ENCODE measurements at places on chromosomes 1 and 21.
A peak's percentile ranks its signal among the peaks of the same experiment; 100 is the strongest.

DNA sequence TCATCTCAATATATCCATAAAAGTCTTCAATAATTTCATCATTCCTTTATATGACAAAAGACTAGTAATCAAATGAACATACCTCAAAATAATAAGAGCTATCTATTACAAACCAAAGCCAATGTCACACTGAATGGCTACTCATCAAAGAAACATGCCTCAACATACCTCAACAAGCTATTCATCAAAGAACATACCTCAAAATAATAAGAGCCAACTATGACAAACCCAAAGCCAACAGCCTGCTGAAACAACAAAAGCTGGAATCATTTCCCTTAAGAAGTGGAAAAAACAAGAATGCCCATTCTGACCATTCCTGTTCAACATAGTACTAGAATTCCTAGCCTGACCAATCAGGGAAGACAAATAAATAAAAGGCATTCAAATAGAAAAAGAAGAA lies 1373.7 kb downstream of the BRINP3 start:
- no peak for DNase-seq

DNA sequence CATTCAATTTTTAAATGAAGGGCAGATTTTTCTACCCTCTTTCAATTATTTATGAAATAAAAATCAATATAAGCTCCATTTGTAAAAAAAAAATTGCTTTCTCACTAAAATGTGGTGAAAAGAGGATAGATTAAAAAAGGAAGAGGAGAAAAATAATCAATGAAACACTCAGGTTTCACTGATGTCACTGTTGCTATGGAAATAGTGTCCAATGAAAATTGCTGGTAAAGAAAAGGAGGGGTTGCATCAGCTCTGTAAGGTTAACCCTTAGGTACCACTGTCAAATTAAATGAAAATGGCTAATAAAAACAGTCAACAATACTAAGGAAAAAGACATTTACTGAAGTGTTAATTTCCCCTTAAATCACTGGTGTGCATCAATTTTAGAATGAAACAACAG lies 91.6 kb upstream of the TTC39A start:
- no peak for DNase-seq

- DNase-seq: no peak
These were observed 53.1 kb downstream of the HNRNPR start for GRCh38 chr1:23290836-23291565.

- no peak for DNase-seq
These were observed 36.9 kb downstream of the MYOM3 start for GRCh38 chr1:24074817-24075589.

- no peak for DNase-seq
These were observed 51.8 kb downstream of the LACTBL1 start for GRCh38 chr1:22920734-22921451.

DNA sequence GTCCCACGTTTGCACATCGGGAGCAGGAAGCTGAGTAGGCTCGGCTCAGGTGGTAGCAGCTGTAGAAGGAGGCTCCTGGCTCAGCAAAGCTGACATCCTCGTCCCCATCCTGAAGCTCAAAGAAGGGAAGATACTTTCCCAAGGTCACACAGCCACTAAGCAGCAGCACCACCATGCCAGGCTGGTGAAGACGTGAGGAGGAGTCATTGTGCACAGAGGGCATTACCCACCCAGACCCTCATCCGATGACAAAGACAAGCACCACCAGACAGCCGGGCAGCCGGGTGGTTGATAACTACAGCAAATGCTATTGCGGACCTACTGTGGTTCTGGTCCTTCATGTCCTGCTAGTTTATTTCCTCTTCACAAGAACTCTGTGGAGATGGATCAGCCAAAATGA lies 186.9 kb downstream of the MATN1 start:
- DNase-seq: no peak

DNA sequence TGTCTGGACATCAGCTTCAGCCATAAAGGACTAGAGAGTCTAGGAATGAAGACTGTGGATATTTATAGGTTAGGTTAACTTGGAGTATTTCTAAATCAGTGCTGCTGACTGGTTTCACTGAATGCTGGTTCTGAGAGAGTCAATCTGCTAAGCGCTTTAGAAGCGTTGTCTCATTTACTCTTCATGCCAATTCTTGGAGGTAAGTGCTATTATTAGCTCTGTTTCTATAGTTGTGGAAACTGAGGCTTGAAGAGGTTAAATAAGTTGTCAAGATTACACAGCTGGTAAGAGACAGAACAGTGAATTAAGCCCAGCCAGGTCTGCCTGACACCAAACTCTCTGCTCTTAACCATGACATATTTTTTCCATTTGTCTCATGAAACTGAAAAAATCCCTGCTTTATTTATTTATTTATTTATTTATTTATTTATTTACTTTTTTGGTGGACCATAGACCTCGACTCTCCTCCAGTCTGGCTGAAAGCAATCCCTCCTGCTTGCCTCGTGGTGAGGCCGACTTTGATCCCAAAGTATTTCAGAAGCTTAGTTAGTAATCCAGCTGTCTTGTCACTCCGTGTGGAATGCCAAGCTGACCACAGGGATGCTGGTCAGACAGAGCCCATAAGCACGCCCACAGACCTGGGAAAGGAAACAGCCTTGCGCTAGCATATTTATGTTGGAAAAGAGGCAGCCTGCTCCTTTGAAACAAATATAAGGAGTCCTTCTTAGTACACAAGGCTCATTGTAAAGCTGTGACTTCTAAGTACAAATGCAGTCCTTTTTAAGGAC lies 16.9 kb downstream of the NTMT2 start:
- no peak for DNase-seq

DNA sequence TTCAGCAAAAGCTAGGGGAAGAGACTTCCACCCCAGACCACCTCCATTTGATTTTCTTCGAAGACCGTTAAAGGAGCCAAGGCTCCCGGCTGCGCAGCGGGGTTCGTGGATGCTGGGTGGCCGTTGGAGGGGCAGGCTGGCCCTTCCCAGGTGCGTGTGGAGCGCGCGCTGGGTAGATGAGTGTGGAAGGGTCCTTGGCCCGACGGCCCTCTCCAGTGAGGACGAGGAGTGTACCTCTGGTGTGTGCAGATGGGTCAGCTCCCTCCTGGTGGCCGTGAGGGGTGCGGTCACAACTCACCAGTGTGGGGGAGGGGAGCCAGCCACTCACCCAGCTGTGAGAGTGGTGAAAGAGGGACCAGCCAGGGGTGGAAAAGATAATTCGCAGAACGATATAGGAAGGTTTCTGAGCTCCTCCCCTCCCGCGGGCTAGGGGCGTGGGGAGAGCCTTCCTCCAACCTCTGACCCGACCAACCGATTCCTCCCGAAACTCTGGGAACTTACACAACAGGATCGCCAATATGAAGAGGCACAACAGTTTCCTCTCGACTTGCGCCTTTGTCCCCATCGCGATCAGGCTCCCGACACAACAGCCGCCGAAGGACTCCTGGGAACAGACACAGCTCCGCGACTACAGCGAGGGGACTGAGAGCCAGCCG lies at the start of gene F11R:
F11R (minus strand) TSS at position 644 of the 656 bp plus-strand sequence; CDS start at position 565, 79 bp downstream.
- DNase-seq: no peak

- peak; percentile 85 for DNase-seq
These were observed at the start of gene KCNC4 for GRCh38 chr1:110209715-110210603. KCNC4 (plus strand) TSS chr1:110210314; CDS start chr1:110211500, 1,186 bp downstream.

GRCh38 chr21:37551331-37551992 lies 184.9 kb downstream of the DYRK1A start:
- DNase-seq: no peak

DNA sequence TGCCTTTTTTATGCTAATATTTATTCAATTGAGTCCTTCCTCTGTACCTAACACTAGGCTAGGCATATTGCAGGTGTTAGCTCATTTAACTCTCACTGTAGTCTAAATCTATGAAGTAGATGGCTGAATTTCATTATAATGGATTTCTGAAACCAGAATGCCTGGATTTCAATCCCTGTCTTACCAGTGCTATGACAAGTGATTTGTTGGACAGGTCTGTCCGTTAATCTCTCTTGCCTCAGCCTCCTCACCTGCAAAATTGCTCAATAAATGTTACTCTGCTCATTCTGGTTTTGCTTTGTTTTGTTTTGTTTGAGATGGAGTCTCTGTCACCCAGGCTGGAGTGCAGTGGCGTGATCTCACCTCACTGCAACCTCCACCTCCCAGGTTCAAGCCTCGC lies 146.1 kb upstream of the ADGRL2 start:
- DNase-seq: no peak

DNA sequence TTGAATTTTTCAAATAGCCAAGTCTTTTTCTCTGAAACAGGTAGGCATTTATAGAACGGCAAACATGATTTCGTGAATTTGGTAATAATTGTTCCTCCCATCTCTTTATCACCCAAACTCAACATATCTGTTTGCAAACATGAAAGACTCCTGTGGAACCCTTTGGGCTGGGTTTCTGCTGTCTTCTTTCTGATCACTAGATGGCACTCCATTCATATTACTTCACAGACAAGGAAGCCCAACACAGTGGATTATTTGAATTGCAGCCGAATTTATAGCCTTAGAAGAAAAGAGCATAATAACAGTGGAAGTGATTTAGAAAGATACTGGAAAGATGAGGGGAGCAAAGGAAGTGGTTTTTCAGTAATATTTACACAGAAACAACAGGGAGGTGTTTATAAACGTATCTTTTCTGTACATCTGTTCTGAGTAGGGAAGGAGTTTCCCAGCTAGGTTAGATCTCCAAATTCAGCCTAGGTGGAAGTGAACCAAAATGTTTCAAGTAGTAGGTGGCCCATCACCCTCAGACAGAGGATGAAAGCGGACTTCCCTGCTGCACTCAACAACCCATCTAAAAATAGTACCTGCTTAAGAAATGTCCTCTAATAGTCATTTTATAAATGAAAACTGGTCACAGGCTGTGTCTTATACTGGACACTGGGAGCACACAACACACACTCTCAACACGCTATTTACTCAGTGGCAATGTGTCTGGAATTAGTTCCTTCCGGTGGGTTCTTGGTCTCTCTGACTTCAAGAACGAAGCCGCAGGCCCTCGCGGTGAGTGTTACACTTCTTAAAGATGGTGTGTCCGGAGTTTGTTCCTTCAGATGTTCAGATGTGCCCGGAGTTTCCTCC lies 67.6 kb downstream of the MAP3K21 start:
- peak; percentile 3 for DNase-seq

DNA sequence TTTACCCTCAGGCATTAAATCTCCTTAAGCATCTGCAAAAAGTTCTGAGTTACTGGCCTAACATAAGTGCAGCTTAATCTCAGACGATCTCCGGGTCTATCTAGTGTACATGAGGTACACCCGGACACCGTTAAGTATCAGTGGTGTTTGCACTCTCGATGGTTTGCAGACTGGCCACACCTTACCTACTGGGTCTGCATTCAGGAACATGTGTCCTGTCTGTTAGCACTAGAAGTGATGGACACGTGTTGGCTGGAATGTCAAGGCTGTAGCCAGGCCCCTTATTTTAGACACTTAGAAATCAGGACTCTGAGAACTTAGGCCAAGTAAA lies 783 bp upstream of the AGL start:
- DNase-seq: peak; percentile 6

DNA sequence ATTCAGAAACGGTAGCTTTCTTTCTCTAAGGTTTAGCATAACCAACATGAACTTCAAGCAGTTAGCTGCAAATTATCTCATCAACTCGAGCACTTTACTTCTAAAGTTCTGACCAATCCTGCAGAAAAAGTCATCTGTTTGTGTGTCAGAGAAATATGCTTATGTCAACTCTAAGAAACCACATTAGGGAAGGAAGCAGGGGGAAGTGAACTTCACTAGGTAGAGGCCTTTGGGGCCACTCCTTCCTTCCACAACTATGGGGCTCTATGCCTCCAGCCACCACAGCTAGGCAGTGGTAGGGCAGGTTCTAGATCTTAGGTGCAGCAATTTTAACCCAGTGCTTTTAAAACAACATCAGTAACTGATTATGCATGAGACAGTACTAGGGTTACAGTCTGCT lies 375.9 kb downstream of the DSCAM start:
- DNase-seq: no peak

DNA sequence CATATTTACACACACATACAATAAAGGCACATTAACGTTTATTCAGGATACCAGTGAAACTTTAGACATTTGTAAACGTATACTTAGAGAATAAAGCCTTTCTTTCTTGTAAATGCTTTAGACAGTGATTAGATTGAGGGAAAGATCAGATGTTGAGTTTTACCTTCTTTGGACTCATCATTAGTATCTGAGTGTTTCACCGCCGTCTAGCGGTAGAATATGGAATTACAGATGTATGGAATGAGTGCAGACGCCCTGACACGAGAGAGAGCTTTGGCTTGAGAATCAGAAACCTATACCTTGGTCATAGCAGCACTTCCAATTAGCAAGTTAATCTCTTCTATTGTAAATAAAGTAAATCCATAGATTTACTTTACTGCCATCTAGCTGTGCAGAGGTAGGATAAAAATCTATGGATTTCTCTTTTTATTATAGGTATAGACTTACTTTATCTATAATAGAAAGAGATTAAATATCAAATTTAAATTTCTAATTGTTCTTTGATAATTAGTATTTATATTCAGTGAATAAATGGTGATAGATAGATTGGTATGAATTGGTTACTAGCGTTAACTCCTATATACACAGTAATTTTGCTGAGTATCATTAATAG lies 12.6 kb downstream of the FLG2 start:
- DNase-seq: peak; percentile 70

DNA sequence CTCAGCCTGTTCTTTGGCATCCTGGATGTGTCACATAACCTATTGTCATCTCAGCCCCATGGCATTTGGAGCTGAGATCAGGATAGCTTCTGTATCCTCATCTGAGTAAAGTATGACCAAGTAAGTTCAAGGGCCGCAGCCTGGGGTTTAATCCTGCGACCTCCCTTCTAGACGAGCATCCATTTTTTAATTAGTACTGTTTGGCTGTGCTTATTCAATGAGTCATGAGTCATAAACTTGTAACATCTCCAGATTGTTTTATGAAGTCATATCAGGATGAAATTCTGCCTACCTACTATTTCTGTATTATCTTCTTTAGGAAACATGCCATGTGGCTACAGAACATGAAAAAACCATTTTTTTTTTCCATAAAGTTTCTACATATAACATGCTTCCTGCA lies 119.1 kb downstream of the ERG start:
- no peak for DNase-seq

GRCh38 chr1:108657356-108658080 lies 3.4 kb downstream of the HENMT1 start:
- DNase-seq: no peak

GRCh38 chr21:35335951-35336446 lies 286.9 kb upstream of the RUNX1 start:
- no peak for DNase-seq

DNA sequence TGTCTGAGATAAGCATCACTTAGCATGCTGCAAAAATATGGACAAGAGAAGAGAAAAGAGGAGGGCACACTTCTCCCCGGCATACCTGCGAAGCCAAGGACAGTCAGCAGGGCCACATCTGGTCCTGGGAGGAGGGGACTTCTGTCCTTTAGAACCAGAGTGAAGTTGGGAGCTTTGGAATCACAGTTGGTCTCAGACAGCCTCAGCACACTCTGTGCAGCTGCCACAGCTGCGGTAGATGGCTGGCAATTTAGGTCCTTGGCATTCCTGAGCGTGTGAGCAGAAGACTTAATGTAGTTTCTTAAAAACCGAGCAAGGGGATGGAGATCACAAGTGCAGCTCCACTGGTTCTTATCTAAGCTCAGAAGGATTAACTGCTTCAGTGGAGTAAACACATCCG lies 32.3 kb downstream of the LRRC53 start:
- no peak for DNase-seq
